Activated T-cell treated with anti-CD3 and anti-CD28 coated beads for 4 hours (primary cell): ENCODE measurements at places on chromosomes 1 and 21.

DNA sequence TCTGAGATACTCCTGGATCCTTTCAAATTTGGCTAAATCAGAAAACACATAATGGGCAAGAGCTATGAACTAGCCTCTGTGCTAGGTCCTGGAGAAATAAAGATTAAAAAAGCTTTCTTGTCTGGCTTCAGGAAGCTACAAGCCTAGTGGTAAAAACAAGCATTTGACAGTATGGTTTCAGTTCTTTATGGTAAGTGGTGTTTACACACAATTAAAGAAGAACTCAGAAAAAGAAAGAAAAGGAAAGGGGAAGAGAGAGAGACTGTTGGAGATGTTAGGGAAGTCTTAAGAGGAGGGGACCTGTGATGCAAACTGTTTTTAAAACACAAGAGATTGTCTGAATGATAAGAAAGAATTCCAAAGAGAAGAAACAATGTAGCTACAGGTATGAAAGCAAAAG lies 1.8 kb downstream of the OR10J1 start:
- DNase-seq, result no peak

DNA sequence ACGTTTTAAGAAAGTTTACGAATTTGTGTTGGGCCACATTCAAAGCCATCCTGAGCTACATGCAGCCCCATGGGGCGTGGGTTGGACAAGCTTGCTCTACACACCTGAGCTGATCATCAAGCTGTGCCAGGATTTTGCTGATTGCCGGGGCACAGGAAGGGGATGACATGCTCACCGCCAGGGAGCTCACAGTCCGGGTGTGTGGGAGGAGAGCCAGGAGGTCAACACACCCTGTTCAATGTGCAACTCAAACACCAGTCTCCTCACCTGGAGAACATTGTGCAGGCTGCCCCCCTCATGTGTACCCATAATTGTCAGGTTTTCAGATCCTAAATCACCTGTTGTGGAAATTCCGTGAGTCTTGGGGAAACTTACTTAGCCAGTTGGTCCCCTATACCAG lies 969 bp downstream of the CYP4A11 start:
- DNase-seq, result no peak

DNA sequence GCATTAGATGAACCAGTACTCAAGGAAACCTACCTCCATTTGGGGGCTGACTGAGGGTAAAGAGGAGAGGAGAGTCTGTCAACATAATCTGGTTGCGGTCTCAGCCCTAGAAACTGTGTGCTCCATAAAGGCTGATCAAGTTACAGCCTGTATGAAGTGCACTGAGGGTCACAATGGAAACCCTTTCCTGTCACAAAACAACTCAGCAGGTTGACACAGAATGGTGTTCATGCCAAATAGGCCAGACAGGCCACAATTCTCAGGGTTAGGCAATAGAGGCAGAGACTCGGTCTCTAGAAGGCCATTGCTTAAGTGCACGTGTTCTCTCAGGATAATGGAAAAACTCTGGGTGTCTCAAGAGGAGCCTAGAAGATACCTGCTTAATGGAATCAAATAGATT lies 4.1 kb upstream of the ANKRD35 start:
- no peak for DNase-seq

- DNase-seq, result no peak
Measured at GRCh38 chr21:40386294-40386911, 460.6 kb downstream of the DSCAM start.

GRCh38 chr1:31714442-31715086 lies 10.7 kb upstream of the COL16A1 start:
- peak; percentile 14 for DNase-seq

DNA sequence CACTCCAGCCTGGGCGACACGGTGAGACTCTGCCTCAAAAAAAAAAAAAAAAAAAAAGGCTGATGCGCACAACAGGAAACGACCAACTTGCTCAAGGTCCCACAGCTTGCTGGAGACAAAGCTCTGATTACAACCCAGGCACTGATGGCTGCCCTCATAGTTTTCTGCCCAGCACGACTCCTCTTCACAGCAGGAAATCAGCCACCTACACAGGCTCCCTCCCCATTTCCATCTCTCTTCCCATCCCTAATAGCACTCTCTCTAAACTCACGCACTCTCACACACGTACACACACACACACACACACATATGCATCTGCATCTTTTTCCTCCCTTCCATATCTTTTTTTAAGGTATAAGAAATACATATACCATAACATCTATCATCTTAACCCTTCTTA lies 153.5 kb upstream of the SOD1 start:
- DNase-seq, result no peak

- DNase-seq, result no peak
Measured at GRCh38 chr1:222136869-222137268, 395.0 kb upstream of the DUSP10 start.

DNA sequence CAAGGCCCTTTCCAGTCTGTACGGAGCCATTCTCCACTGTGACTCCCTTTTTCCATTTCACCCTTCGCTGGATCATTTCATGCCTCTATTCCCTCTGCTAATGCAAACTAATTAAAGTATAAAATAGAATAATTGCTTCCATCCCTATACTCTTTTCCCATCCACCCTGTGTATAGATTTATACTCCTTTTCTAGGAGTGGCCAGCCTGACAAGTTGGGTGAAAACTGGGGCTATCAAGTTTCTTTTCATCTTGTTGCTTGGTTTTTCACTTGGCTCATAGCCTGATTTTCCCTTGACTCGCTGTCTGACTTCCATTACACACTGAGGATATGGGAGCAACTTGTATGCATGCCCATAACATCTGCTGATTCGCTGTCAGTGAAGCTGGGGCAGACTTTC lies 107.0 kb downstream of the PLXNA2 start:
- DNase-seq, result no peak

DNA sequence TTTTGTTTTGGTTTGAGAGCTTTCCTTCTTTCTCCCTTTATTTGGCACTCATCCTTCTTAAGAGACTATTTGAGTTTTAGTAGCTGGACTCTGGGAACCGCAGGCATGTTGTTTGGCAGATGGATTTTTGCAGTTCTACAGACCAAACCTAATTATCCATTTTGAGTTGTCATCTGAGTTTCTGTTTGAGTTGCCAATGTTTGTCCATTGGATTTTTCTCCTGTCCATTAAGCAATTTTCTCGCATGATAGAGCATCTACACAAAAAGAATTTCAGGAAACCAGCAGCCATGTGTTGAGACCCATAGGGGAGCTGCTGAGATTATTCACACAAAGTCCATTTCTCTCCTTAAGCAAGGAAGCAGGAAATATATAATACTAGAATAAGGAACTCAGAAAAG lies 17.2 kb upstream of the CXADR start:
- DNase-seq, result no peak

DNA sequence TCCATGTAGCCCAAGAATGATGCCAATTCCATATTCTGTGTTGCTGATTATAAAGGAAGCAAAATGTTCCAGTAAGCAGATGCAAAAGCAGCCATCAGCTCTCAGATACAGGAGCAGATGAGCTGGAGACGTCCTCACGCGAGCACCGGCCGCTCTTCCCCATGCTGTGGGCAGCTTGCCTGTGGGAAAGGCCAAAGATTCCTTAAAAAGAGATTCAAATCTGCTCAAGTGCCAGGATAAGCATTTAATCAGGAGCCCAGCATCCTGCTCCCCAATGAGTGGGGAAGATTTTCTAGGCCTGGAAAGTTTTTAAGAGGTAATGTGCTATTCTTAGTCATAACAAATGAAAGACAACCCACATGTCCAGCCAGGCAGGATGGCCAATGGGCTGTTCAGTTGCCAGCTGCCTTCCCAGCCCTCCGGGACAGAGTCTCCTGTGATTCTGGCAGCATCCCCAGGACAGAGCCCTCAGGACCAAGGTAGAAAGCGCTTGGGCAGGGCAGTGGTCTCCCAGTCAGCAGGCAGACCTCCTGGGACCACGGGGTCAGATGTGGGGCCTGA lies 108.2 kb upstream of the TMPRSS2 start:
- DNase-seq, result no peak

- no peak for DNase-seq
Measured at GRCh38 chr1:160835751-160836150, 26.9 kb downstream of the CD244 start.

- DNase-seq, result no peak
Measured at GRCh38 chr1:101017448-101017847, 8.1 kb downstream of the DPH5 start.

- DNase-seq, result no peak
Measured at GRCh38 chr1:32736812-32737791, 34.5 kb upstream of the SYNC start.

- DNase-seq, result no peak
Measured at GRCh38 chr1:12649971-12650421, 6.1 kb downstream of the AADACL4 start.

GRCh38 chr1:42322577-42322976 lies 12.5 kb downstream of the FOXJ3 start:
- no peak for DNase-seq

DNA sequence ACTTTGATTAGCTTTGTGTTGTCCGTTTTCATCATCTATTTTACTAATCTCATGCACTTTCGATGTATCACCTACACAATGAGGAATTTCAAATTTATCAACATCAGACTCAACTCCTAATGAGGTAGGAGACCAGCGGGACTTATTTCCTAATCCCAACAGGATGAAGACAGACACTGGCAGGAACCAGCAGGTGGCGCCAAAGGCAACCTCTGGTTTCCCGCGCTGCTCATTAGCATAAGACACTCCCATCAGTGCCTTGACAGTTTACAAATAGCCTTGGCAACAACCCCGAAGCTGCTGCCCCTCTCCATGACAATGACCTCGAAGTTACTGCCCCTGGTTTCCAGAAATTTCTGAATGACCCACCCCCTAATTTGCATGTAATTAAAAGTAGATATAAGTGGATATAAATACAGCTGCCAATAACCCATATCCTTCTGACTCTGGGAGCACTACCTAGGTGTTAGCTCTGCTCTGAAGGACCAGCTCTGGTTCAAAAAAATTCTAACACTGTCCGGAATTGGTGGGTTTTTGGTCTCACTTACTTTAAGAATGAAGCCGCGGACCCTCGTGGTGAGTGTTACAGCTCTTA lies 974.8 kb downstream of the ADGRL2 start:
- no peak for DNase-seq

GRCh38 chr21:17783481-17784179 lies 35.5 kb downstream of the C21orf91 start:
- no peak for DNase-seq

- DNase-seq, result no peak
Measured at GRCh38 chr1:1451696-1452364, 2.3 kb downstream of the ATAD3C start.

DNA sequence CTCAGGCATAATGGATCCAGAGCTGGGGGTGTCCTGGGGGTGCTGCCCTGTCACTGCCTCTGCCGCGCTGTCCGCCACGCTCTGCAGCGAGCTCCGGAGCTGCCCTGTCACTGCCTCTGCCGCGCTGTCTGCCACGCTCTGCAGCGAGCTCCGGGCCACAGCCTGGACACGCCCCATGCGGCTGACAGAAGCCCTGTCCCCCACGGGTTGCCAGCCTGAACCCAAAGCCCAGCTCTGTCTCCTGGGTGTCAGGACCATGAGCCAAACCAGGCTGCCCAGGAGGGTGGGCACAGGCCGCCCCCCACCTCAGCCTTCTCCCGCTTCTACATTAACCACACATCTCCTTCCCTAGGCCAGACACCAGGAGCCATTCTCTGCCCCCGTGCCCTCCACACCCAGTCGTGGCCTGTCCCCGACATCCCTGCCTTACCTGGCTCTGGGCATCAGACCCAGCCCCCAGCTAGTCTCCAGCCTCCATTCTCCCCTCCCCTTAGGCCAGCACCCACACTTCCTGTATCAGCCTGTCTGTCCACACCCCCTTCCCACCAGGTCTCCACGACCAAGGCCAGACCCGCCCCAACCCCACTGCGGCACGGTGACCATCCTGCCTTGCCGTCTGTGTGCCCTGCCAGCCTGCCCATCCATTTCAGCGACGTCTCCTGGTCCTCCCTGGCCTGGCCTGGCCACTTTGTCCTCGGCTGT lies 72.9 kb upstream of the COL6A1 start:
- DNase-seq, result no peak

GRCh38 chr1:145823565-145824498 lies at the start of the genes POLR3C and RNF115:
POLR3C (plus strand) TSS chr1:145824200; CDS start chr1:145825777, 1,577 bp downstream.
RNF115 (minus strand) TSS chr1:145824095; CDS start chr1:145823873, 222 bp downstream.
- peak; percentile 70 for DNase-seq

GRCh38 chr21:44865561-44866280 lies 7.8 kb downstream of the PTTG1IP start:
- DNase-seq, result no peak

DNA sequence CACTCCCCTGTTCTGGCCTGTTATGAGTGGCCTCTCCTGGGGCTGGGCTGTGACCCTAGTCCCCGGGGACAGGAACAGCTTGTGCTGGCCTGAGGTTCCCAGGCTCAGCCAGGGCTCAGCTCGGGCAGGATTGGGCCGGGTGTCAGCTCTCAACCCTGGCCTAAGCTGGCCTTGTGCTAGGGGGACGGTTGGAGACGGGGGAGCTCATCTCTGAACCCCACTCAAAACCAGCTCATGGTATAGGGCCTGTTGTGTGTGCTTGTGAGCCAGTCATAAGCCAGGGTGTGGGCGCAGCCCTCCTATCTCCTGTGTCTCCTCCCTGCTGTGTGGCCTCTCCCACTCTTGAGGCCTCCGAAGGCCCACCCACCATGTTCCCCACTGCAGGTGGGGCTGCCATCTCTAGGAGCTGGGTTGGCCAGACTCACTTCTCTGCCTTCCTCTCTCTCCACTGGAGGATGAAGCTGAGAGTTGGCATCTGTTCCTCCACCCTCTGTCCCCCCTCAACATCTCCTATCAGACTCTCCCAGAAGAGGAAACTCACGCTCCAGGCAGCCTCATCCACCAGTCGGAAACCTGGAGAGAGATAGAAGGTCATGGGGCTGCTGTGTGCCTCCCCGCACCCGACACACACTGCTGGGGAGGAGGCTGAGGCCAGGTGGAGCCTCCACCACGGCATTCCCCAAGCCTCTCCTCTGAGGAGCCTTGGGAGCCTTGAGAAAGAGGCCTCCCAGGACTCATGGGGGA lies 1.4 kb downstream of the PEAR1 start:
- no peak for DNase-seq

DNA sequence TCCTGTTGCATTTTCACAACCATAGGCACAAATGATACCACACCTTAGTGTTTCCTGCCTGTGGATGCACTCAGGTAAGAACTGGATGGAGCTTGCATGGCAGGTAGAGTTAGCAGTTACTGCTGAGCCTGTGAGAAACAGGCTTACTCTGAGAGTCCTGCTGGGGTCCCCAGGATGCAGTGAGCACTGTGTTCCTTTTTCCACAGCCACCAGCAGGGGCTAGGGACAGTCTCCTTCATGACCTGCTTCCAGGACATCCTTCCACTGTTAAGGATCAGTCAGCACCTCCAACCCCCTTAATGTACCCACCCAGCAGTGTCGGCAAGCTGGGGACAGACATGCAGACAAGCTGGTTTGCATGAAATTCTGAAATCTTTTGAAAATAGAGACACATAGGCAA lies 16.3 kb downstream of the CAPN8 start:
- no peak for DNase-seq

GRCh38 chr1:19967808-19968207 lies 11.6 kb downstream of the PLA2G2A start:
- DNase-seq, result no peak
